ENCODE measurements at places on chromosomes 16 and 17.

GRCh38 chr17:47427985-47428384 is 102.9 kb upstream of the NPEPPS start:
- no peak for DNase-seq

DNA sequence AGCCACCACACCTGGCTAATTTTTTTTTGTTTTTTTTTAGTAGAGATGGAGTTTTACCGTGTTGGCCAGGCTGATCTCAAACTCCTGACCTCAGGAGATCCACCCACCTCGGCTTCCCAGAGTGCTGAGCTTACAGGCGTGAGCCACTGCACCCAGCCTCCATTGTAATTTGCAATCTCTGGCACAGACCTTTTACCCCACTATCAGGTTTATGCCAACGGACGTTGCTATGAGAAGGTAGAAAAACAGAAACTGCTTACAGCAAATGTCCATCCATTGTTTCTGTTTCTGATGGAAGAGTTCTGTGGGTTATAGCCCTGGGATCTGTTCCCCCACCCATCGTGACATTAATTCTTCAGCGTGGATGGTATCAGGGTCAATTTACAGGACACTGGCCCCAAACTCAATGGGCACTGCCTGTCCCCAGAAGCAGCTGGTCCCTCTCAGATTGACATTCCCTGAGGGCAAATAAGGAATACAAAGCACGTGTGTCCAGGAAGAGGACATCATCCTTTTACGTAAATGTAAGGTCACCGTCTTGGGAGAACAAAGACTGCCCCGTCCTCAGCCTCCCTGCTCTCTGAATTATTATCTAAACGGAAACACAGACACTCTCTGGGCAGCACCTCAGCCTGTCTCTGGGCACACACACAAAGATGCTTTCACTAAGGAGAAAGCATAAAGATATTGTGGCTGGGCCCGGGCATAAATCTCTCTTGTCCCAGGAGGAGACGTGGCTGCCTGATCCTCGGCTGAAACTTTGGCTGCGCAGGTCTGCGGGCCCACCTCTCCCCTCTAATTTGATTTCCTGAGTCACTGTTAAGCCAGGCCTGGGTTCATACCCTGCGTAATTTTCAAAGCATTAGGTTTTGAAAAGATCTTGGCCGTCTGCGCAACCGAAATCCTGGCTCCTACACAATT is 5.2 kb downstream of the KCNG4 start:
- DNase-seq: no peak

GRCh38 chr16:73064212-73064993 is 16.5 kb upstream of the ZFHX3 start:
- no peak for DNase-seq

DNA sequence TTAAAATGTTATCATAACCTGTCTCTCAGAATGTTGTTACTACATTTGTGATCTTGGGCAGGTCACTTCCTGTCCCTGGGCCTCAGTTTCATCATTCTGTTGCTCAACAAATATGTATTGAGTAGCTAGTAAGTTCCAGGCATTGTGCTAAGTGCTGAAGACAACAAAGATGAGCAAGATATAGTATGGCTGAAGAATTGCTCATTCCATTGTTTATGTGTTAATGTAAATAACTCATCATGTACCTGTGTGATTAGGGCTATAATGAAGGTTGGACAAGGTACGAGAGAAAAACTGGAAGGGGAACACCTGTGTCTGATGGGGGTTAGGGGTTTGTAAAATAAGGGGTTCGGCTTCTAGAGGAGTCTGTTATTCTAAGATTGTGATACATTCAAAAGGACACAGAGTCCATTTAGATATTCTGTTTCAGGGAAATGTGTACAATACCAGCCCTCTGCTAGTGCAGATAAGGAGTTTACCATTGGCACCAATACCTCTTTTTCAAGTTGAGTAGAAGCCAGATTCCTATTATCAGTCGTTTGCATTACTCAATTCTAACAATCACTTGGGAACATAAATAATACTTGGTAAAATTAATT is 20.0 kb downstream of the TUBG1 start:
- DNase-seq: no peak

- no peak for DNase-seq
These were observed 67.6 kb upstream of the ANKFN1 start for GRCh38 chr17:56085576-56086267.

DNA sequence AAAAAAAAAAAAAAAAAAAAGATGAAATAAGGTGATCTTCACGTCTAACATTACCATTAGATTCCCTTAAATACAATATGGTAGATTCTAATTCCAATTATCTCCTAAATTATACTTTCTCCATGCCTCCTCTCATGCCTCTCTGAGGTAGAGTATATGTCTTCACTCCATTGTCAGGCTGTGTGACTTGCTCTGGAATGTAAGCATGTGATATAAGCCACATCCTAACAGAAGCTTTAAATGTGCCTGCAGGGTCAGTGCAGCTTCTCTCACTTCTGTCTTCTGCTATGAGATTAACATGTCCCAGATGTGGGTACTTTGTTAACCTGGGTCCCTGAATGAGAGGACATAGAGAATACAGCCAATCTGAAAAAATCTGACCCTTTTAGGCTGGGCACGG is 32.6 kb downstream of the MED13 start:
- DNase-seq: no peak

- DNase-seq: peak; percentile 87
These were observed at the start of gene TANGO6 for GRCh38 chr16:68843482-68844210. TANGO6 (plus strand) TSS chr16:68843531; CDS start chr16:68843618, 87 bp downstream.

- no peak for DNase-seq
These were observed 31.1 kb upstream of the CPNE2 start for GRCh38 chr16:57061084-57061905.

DNA sequence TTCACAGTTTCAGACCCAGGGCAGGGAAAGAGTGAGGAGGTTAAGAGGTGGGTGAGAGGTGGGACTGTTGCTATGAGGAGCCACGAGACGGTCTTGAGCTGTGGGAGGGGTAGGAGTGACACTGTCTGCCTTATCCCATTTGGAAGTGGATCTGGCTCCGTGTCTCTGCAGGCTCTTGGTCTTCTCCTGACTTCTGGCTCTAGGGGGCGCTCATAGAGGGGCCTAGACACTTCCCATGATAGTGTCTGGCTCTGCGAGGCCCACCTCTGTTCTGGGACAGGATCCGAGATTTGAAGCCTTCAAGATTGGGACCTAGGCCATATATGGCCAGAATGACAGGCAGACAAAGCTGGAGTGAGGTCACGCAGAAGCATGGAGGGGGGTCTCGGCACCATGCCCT is 204.5 kb downstream of the GSG1L start:
- DNase-seq: no peak

GRCh38 chr16:272633-273546 is 2.9 kb downstream of the RGS11 start:
- DNase-seq: no peak

GRCh38 chr17:58802188-58802587 is 46.5 kb downstream of the PPM1E start:
- DNase-seq: no peak

DNA sequence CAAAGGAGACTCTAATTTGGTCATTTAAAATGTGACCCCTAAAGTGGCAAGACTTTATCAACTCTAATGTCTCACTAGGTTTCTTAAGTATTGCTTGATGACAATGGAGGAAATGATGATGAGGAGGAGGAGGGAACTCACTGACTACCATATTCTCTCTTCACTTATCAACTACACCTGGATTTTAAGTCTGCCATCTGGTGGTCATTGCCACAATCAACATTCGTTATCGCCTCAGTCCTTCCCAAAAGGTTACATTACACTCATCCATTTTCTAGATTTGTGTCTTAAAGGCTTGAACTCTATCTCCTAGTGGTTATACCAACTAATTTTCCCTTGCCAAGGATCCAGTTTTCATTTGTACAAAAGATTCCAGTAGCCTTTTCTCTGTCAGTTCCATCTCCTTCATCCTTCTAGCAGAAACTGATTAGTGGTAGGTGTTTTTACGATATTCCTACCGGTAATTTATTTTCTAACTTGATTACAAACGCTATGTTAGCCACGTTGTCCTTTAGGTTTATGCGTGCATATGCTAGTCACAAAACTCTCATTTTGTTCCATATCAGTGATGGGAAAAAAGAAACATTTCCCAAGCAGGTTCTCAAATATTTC is 114.6 kb upstream of the NOG start:
- peak; percentile 19 for DNase-seq

- DNase-seq: no peak
These were observed 6.3 kb downstream of the CLUH start for GRCh38 chr17:2705263-2705662.

DNA sequence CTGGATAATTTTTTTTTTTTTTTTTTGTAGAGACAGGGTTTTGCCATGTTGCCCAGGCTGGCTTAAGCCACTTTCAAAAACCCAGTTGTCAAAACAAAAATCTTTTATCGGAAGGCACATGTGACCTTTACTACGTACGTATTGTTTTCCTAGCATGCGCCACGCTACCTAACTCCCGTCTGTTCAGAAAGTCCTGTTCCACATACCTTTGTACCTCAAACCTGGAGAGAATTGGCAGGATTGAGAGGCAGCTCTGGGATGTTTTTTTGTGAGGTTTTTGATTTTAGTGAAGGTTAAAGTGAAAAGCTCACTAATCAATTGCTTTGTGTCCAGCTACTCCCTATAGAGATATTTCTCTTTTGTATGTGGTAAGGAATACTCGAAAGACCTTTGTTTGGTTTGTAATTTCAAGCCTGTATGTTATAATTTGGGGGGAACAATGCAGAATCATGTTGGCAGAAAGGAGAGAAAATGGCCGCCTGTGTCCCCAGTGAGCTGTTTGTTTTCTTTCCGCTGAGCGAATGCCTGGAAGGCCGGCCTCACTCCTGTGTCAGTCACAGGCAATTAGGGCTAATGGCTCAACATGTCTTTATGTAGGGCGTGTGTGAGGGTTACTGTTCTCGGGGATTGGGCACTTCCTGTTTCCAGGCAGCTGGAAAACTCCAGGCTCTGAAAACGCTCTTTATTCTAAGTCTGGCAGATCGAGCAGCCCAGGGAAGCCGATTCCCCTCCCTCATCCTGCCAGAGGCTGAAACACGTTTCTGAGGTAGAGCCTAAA is 60.8 kb upstream of the CLEC18A start:
- no peak for DNase-seq

GRCh38 chr17:48134912-48135480 is 27.4 kb downstream of the SNX11 start:
- peak; percentile 28 for DNase-seq

DNA sequence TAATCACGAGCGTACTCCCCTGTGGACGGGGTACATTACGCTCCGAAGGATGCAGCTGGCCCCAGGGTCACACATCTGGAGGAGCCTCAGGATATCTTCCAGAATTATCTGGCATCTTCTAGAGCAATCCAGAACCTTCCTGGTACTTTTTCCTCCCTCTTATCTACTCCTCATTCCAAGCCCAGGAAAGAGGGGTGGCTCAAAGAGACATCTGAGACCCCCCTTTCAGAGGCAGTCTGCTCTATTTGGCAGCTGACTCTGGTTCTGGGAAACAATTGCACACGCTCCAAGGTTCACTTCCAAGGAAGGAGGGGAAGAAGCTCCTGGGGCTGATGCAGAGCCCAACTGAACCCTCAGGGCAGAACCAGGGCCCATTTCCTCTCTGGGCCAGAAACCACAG is 14.9 kb downstream of the RBFOX3 start:
- no peak for DNase-seq

- DNase-seq: no peak
These were observed 58.9 kb downstream of the WWP2 start for GRCh38 chr16:69820926-69821541.

DNA sequence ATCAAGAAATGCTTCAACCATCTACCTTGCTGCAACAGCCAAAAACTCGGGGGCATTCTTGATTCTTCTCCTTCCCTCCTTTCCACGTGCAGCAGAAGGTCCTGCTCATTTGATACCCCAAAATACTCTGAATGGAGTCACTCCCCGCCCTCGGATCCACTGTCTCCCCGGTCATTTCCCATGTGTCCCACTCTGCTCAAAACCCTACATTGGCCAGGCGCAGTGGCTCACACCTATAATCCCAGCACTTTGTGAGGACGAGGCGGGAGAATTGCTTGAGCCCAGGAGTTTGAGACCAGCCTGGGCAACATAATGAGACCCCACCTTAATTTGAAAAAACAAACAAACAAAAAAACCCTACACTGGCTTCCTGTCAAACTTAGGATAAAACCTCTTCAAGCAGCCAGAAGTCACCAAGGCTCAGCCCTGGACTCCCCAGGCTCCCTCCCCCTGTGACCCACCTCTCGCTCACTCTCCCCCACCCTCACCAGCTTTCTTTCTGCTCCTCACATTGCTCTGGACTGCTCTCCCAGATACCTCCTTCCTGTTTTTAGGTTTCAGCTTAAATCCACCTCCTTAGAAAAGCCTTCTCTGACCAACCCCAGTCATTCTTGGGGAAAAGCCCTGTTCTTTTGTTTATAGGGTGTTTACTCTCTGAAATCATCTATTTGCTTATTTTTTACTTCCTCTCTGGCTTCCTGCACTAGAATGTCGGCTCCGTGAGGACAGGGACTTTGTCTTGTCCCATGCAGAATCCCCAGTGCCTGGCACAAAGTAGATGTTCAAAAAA is 2.8 kb downstream of the SLC13A2 start:
- DNase-seq: no peak

GRCh38 chr16:58088091-58088490 is 41.1 kb downstream of the CFAP20 start:
- no peak for DNase-seq

- no peak for DNase-seq
These were observed 26.6 kb upstream of the KRT17 start for GRCh38 chr17:41650794-41651624.

GRCh38 chr16:88412766-88413165 is 30.0 kb downstream of the ZNF469 start:
- no peak for DNase-seq

DNA sequence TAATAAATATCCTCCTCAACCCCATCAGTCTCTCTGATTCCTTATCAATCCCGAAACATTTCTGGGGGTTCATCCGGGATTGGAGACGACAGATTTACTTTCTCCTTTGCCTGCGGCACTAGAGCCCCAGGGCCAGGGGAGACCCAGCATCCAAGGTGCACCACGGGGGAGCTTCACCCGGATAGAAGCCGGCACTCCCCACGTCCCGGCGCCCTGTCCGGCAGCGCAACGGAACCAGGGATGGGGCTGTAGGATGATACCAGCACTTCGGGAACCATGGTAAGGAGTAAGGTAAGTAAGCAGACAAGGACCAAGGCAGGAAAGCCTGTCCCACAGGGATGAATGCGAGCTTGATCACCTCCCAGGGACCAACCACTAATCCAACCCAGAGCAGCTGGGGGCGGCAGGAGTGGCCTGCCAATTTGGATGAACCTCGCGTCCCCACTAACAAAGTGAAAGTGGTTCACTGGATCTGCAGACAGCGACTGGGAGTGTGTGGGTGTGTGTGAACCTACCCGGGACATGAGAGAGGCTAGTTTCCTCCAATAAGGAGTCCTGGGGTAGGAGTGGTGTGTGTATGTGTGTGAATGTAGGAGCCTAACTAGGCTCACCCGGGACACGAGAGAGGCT is 11.9 kb downstream of the POLR3K start:
- DNase-seq: no peak

All from HuH-7 (cell line).